ENCODE measurements at places on chromosomes 7 and 10.
A peak's percentile ranks its signal among the peaks of the same experiment; 100 is the strongest.

DNA sequence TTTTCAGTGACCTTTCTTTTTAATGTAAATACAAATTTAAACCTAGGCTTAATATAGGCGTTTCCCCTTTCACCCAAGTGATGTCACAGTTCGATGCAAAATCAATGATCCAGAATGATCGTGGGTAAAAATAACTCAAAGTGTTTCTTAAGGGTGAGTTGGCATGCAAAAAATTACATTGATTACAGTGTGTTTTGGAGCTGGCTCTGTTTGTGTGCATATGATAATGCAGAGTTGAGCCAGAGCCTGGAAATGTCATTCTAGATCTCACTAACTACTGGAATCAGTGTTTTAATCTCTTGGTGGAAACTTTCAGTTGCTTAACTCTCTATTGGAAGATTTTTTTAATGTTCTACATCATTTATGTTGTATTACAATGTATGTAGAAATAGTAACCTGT lies 72.5 kb upstream of the MXI1 start:
- no peak for DNase-seq

DNA sequence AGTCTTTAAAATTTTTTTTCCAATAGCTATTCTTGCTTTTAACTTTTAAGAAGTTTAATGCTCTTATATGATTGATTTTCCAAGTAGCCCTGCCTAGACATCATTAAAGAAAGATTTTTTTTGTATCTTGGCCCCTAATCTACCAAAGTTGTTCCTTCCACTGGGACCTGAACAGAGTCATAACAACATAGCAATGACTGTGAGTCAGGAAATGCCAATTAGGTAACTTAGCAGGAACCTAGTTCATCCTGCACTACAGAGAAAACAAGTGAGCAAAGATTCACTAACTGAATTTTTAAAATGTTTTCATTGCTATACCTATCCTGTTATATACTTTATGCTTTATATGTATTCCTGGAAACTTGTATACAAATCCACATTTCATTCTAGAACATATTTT lies 284.7 kb downstream of the BICC1 start:
- no peak for DNase-seq

DNA sequence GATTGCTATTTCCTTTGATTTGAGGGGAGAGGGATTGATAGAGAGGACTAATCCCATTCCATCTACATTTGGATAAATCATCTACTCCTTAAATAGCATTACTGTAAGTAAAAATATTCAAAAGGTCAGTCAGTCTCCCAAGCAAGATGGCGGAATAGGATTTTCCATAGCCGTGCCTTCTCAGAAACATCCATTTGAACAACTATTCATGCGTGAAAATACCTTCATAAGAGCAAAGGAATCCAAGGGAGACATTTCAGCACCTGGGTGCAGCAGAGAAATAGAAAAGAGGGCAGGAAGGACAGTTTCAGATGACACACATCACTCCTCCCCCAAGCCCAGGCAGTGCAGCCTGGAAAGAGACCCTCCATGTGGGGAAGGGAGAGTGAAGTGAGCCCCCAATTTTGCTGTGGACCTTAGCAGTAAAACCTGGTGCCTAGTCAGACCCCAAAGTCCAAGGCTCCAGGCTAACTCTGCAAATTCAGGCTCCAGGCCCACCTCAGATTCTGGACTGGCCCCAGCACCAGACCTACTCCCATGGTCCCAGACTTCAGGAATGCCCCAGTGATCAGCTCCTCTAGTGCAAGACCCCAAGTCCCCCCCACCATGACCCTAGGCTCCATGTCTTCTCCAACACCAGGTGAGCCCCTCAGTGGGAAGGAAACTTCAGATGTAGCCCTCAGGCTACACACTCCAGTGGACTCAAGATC lies 104.3 kb upstream of the LANCL2 start:
- peak; percentile 52 for DNase-seq

DNA sequence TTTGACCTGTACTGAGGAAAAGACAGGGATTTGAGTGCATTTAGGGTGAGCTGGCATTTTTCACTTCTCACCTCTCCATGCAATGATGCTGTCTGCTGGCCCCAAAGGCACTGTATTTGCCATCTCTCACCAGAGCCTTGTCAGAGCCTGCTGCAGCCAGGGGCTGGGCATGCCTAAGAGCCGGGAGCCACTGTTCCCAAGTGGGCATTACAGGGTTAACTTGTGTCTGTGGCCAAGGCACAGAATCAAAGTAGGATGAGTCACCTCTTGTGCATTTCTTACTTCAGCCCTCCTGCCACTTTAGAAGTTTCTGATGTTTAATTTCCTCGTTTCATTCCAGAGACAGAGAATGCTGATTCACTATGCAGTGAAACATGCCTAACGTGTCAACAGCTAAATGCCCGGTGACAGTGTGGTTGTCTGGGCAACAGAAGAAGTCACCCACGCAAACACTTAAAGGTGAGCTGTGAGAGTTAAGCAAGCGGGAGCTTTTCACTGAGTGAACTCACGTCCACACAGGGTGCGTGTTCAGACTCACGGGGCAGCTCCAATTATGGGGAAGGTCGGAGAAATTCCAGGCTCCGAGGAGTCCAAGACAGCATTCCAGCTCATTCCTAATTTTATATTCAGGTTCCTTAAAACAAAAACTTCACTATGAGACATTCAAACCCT lies 57.1 kb upstream of the IGFBP3 start:
- no peak for DNase-seq

DNA sequence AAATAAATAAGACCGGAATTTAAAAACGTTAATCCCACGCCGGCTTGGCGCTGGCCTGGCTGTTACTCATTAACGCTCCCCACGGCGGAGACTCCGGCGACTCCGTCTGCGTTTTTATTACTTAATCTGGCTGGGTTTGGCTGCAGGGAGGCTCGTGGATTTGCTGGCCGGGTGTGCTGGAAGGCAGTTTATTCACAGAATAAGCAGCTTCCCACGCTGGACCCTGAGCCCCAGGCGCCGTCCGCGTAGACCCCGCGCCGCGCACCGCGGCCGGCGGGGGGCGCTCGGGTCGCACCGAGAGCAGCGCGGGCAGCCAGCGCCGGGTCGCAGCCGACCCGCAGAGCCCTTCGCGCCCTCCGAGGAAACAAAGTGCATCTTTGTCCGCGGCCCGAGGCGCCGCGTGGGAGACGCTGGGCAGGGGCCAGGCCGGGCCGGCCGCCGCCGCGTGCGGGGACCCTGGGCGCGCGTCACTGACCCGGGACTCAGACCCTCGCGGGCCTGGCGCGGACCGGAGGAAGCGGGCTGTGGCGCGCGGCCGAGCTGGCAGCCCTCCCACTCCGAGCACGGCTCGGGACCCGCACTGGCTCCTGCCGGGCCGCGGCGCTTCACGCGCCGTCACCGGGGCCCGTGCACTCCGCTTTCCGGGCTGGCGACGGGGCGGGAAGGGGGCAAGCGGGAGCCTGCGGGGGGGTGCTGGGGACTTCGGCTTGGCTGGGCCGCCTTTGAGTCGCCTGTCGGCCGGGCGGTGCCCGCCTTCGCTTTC lies 587 bp upstream of the GRK5 start:
- peak; percentile 42 for DNase-seq

DNA sequence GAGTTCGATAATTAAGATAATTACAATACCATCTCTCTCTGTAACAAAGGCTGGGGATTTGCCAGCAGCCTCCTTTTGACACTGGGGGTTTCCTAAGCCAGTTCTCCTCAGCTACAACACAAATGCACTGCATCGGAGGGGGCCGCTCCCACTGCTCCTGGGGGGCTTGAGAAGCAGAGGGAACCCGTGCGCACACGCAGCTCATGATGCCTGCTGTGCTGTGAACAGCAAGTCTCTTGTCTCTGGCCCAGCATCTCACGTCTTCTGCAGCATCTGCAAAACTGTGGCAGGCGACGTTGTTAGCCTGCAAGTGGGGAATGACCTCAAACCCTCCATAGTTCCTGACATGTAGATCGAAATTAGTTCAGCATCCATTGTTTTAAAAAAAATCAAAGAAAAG lies 5.5 kb downstream of the VIPR2 start:
- DNase-seq = peak; percentile 21

DNA sequence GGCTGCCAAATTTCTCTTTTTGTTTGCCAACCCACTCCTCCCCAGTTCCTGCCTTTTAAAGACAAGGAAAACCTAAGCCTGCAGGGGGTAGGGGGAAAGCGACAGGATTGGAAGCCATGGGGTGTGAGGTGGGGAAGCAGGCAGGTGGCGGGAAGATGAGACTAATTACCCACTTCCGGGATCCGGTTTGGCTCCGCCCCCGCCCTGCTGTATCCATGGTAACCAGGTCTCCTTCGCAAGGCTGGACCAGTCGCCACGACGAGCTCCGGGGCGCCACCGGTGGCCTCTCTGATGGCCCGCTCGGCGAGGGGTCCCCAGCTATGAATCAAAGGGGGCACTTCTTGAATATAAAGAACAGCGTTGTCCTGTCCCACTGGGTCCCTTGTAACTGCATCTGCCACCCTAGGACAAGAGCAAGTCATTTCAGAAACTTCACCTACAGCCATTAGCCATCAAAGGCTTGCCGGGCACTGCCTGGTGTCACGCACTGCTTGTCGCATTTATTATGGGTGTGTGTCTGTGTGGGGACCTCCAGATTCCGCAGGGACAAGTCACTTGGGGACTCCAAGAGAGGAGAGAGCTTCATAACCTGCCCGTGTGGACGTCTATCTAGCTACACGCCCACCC lies 55.4 kb upstream of the LMTK2 start:
- DNase-seq = no peak

GRCh38 chr7:41708581-41709358 lies 5.9 kb upstream of the INHBA start:
- DNase-seq = no peak

- DNase-seq = no peak
These were observed 131.0 kb downstream of the AASS start for GRCh38 chr7:122013065-122013464.

GRCh38 chr7:39386718-39387117 lies 179.5 kb upstream of the YAE1 start:
- DNase-seq = no peak

DNA sequence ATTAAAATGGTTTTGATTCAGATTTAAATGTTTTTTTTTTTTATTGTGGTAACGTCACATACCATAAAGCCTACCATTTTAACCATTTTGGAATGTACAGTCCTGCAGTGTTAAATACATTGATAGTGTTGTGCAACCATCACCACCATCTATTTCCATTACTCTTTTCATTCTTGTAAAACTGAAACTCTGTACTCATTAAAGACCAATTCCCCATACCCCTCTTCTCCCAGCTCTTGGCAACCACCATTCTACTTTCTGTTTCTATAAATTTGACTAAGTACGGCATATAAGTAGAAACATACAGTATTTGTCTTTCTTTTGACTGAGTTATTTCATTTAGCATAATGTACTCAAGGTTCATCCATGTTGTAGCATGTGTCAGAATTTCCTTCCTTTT lies 96.2 kb downstream of the EXOC4 start:
- no peak for DNase-seq

DNA sequence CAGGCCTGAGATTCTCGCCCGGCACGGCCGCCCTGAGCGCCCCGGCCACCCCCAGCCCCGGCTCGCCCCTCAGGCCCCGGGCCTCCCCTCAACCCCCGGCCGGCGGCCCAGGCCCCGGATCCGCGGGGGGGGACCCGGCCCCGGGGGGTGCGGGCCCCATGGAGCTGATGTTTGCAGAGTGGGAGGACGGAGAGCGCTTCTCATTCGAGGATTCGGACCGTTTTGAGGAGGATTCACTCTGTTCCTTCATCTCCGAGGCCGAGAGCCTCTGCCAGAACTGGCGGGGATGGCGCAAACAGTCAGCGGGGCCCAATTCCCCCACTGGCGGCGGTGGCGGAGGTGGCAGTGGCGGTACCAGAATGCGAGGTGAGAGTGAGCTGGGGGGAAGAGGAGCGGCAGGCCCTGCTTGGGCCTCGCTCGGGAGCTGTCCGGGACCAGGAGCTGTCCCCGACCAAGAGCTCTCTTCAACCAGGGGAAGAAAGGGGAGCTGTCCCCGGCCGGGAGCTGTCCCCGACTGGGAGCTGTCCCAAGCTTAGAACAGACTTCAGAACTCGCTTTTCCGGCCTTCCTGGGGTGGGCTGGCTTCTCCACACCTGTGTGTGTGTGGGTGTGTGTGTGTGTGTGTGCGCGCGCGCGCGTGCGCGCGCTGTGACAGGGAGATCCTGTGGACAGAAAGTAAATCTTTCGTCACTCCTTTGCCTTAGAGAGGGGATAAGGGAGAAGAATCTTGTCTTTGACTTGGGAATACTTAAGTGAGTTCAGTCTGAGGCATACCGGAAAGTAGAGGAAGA lies 510 bp downstream of the ZSWIM8 start:
- DNase-seq = no peak

DNA sequence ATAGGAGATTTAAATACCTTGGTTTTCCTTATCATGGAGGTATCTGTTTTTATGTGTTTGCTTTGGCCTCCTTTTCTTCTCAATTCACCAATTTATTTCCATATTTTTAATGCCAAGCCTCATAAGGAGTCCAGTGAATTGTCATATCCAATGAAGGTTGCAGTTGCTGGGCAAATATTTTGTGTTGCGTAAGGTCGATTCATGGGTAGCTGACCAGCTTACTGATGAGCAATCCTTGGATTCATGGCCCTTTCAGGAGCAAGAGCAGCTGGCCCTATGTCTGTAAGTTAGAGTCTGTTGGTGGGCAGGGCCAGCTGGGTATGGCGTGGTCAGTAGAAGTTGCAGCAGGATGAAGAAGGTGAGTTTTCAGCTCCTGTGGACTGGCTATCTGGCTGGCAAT lies 182.9 kb downstream of the PFKFB3 start:
- DNase-seq = no peak

DNA sequence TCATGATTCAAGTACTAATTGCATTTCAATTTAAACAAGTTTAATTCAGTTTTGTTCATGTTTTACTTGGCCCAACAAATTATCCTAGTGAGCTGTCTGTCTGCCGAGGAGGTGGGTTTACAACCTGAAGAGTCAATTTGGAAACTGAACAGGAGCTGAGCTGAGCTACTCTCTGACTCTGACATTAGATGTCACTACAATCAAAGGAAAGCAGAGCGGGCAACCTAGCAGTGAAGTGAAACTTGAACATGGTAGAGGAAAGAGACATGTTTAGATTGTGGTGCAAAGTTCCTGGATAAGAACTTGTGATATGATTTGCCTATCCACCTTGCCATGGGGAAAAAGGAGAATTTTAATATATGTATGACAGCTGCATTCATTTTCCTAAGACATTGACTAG lies 9.6 kb upstream of the AGR3 start:
- no peak for DNase-seq

DNA sequence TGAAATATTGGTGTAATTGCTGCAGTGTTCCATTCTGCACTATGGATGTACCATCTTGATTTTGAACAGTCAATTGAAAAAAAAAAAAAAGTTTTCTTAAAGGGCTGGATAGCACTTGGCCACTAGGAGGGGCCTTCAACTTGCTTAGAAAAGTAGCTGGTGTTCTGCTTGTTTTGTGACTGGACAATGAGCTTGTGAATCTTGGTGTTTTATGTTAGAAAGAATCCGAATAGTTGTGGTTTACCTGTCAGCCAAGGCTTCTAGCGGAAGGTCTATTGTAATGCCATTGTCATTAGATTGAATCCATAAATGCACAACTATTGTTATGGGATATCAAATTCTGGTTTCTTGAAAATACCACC lies 77.1 kb downstream of the BMPER start:
- no peak for DNase-seq

DNA sequence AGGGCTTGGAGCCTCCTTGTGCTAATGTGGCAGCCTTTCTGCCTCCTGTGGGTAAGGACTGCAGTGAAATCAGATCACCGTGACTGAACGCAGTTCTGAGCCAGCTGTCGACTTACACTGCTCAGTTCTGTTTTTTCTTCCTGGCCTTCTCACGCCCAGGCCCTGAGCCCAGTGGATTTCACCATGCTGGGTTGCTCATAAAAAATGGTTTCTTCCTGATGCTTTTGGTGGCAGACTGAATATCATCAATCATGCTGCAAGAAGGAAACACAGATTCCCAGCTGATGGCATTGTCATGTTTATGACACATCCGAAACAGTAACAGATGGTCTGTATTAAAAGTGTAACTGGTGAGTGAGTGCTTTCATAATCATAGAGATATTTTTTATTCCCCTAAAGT lies 389.6 kb downstream of the GALNT17 start:
- DNase-seq = peak; percentile 51
